ENCODE measurements at places on chromosomes 11 and 22.

- no peak for DNase-seq
Measured at GRCh38 chr11:60872961-60873524, 5.7 kb downstream of the ZP1 start.

DNA sequence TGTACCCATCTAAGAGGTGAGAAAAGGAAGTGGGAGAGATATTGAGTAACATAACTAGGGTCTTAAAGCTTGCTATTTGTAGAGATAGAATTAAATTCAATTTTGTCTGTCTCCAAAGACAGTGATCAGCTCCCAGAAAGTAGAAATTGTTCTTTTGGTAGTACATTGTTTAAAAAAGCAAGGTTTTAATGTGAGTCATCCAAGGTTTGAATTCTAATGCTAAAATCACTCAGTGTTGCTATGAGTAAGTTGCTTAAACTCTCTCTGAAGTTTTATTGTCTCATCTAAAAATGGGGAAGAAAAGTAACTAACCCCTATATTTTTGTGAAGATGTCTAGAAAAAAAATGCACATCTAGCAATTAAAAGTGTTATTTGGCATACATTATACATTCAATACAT is 1004.5 kb upstream of the CCDC90B start:
- no peak for DNase-seq

DNA sequence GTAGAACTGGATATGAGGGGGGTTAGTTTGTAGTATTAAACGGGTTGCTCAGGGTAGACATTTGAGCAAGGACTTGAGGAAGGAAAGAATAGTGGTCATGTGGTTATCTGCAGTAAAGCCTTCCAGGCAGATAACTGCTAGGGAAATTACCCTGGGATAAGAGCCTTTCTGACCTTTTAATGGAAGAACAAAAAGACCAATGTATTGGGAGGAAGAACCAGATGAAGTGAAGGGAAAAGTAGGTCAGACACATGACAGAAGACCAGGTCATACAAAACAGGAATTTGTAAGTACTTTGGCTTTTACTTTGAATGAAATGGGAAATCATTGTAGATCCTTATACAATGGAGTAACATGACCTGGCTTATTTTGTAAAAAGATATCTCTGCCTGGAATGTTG is 241.9 kb upstream of the CTSC start:
- DNase-seq = peak; percentile 19

GRCh38 chr11:60848714-60849151 is 6.8 kb downstream of the CCDC86 start:
- DNase-seq = no peak

GRCh38 chr22:25395468-25395867 is 169.0 kb upstream of the GRK3 start:
- no peak for DNase-seq

DNA sequence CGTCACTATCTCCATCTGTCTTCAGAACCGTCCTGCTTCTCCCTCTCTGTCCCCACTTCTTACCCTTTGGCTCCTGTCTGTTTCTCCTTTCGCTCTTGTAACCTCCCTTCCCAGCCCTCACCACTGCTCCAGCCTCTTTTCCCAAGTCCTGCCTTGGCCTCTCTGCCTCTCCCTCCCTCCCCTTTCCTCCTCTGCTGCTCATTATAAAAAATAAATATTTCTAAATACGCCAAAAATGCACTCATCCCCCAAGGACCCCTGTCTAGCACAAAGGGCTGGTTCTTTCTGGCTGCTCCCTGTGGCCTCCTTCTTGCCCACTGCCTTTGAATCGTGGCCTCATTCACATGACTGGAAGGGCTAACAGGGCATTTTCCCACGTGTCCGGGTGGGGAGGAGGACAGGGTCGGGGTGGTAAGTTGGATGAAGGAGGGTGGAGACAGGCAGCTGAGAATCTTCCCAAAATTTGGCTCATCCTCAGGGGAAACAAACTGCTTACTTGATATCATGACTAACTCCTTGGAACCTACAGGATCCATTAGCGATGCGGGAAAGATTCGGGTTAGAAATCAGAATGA is 26.4 kb upstream of the OAF start:
- no peak for DNase-seq

DNA sequence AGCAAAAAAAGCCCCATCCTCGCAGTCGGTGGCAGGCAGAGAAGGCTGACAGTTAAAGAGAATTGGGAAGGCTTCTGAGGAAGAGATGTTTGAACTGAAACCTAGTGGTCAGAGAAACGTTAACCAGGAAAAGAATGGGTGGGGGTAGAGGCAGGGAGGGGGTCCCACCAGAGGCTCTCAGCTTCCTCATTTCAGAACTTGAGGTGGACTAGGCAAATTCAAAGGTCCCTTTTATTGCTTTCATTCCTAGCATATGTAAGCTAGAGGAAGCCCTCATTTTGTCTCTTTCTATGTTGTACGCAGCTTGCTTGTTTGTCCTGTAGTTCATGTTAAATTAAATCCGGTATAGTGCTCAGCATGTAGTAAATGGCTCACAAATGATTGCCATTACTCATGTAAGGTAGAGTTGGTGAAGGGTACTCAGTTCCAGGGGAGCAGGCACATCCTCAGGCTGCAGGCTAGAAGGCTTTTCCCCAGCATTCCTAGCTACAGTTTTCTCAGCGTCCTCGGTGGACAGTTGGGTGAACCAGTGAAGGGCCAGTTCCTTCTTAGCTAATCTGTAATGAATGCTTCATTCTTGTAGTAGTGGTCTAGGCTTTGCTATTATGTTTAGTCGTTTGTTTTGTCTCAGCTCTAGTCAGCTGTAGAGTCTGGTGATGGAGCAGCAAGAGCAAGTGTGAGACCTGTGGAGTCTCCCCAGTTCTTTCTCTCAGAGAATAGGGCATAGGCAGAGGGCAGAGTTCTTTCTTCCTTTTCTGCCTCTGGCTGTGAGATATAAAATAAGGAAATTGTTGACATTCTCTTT is 58.6 kb downstream of the UVRAG start:
- no peak for DNase-seq

- DNase-seq = peak; percentile 57
Measured at GRCh38 chr11:74142624-74143023, 28.2 kb downstream of the C2CD3 start.

- no peak for DNase-seq
Measured at GRCh38 chr11:1205121-1205986, 17.5 kb upstream of the MUC5B start.

- no peak for DNase-seq
Measured at GRCh38 chr11:67413266-67413849, 2.1 kb upstream of the CARNS1 start.

GRCh38 chr22:42016111-42016510 is 17.5 kb downstream of the WBP2NL start:
- DNase-seq = no peak

DNA sequence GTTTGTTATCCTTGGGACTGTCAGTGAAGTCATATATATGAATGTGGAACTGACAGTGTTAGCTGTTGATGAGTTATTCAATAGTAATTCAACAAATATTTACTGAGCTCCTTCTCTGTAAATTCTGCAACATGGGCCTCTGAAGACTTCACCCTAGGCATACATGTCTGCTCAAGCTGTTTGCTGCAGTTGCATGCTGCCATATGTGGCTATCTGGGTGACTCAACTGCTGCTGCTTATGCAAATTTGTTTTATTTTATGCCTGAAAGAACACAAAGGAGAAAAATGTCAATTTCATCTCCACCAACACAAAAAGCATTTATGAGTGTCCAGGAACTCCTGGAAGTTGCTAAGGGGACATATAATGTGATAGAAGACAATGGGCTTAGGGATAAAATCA is 417.6 kb downstream of the AASDHPPT start:
- DNase-seq = peak; percentile 96

DNA sequence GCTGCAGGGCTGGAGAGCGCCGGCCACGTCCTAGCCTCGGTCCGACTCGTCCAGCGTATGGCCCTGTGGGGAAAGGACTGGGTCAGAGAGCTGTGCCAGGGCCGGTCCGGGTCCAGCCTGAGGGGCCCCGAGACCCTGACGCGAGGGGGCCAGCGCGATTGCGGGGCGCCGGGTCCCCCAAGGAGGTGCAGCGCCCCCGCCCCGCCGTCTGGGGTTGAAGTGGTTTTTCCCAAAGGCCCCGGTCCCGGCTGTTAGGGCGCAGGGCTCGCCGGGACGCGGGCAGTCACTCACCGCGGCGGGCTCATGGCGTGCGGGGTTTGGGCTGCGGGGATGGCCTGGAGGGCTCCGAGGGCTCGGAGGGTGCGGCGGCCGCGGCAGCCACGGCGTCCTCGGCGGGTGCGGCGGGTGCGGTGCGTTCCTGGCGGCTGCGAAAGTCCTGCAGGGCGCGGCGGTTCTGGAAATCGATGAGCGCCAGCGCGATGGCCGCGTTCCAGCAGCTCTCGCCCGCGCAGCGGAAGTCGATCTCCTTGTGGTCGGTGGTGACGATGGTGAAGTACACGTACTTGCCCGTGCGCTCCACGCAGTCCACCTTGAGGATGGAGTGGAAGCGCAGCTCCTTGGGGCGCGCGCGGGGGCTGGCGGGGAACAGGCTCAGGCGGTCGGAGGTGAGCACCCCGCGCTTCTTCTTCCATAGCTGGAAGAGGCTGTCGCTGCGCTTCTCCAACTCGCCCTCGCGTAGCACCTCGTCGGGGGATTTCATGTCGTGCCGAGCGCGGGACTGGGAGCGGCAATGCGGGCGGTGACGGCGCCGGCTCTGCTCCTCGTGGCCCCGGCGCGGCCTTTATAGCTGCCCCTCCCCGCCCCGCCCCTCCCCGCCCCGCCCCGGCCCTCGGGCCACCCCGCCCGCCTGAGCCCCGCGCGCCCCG is at the start of gene PHLDA2:
Gene PHLDA2 (minus strand): TSS at position 816 of the 926 bp plus-strand sequence. CDS start 56 bp downstream, at position 760.
- DNase-seq = peak; percentile 74

DNA sequence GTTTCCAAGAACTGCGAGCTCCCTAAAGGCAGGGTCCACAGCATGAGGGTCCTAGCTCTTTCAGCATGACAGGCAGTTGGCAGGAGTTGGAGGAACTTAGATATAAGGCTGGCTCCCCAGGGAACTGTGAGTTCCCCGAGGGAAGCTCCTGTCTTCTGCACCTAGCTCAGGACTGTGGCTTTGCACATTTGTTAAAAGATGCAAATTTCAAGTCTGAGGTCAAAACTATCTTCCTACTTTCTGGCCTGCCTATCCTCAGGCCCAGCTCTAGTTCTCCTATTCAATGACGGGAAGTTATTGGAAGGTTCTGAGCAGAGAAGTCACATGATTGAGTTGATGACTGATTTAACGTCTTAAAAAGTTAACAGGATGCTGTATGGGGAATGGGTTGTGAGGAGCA is 11.7 kb upstream of the UCP3 start:
- DNase-seq = no peak

DNA sequence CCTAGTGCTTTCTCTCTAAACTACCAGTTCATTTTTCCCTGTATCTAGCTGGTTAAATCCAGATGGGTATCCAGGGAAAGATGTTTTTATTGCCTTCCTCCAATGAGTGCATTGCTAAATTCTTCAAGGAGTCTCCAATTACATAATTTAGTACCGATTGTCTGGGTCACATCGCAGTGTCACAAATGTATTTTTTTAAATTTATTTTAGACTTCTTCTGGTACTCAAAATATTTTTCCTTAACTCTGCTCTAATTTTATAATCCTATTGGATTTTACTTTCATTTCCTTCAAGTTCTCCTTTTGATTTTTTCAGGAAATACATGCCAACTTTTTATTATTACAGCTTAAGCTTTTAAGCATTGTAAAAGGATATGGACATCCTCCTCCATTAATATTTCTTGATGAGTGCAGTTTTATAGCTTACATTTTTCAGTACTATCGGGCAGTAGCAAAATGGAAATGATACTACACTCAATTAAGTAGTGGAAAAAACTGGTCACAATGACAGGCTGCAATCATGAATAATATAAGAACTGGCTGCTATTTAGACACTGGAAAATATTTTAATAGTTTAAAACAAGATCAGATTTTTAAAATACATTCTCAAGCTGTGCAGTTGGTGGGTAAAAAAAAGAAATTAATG is 20.3 kb downstream of the BBOX1 start:
- no peak for DNase-seq
